ENCODE measurements at places on chromosomes 11 and 22. TPM values are rescaled to one million over a fixed set of nuclear protein-coding genes. Genes with fewer than 3 reads are reported as not detected.

DNA sequence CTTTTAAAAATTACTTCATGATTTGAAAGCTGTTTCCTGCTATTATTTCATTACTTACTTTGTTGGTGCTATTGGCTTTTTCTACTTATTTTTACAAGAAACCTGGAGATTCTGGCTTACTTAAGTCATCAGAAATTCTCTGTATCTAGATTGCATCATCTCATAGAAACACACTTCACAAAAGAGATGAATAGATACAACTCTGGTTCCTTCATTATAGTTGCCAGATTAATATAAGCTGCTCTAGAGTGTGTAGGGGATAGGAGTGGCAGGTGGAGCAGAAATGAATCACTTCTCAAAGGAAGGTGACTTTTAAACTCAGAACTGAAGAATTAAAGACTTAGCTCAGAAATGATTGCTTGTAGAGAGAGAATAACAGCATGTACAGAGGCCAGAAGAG is 20.0 kb downstream of the CYP2R1 start:
- H3K4me1 ChIP-seq = no peaks in the 10 kb centered on the region
- no peak overlapping the region for H3K27ac ChIP-seq

- H3K4me3 ChIP-seq = no peak overlapping the region
- no peak overlapping the region for H3K27ac ChIP-seq
- no peaks in the 10 kb centered on the region for H3K4me1 ChIP-seq
- peaks cover 2% of the 10 kb centered on the region for H3K27me3 ChIP-seq
- no peaks in the 10 kb centered on the region for H3K36me3 ChIP-seq
- DNase-seq = no peak
Observed at GRCh38 chr11:59691156-59691555, 22.3 kb upstream of the PATL1 start.

DNA sequence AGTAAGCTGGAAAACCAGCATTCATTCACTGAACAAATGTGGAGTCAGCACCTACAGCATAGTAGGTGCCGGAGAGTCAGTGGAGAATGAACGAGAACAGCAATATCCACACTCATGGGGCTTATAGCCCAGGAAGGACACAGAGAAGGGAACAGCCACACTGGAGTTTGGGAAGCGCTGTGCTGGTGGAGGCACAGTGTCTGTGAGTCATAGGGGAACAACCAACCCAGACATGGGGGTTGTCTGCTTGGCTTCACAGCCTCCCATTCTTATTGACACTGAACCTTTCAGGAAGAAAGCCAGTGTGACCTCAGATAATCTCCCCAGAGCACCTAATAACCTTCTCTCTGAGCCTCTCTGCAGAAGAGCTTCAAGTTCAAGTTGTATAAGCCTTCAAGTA is 56.6 kb upstream of the UBASH3B start:
- no peak overlapping the region for H3K4me3 ChIP-seq
- no peaks in the 10 kb centered on the region for H3K27me3 ChIP-seq
- H3K36me3 ChIP-seq = no peaks in the 10 kb centered on the region
- H3K27ac ChIP-seq = no peak overlapping the region
- H3K4me1 ChIP-seq = no peaks in the 10 kb centered on the region
- no peak for DNase-seq

DNA sequence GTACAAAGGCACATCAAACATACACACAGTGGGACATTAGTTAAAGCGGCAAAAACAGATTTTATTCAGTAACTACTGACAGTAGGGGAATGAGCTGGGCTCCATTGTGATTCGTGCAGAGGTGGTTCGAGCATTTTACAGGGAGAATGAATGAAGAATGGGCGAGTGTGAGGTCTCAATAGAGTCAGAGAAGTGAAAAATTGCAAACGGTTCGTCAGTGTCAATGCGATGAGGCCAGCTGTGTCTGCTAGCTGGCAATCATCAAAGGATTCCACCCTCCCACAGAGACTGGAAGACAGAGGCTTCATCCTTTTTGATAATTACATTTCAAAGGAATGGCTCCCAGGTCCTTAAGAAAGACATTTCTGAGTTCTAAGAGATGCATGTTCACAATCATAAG is 17.4 kb downstream of the OR4D9 start:
- peaks cover 3% of the 10 kb centered on the region for H3K27me3 ChIP-seq
- peaks cover 16% of the 10 kb centered on the region for H3K4me1 ChIP-seq
- no peak overlapping the region for H3K27ac ChIP-seq
- H3K4me3 ChIP-seq = peak overlapping the region; percentile 13

DNA sequence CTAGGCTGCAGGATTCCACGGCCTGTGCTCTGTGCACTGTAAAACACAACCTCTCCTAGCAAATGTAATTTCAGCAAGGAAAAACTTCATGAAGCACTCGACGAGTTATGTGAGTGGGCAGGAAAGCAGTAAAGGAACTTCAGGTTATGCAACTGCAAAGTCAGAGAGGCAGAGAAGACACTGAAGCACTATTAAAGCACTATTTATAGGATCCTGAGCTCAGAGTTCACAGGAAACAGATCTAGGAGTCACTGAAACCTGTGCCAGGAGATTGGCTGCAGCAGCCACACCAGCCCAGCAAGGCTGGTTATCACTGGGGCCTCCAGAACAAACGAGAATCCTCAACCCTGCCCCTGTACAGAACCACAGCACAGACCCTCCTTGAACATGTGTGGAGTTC is 2.5 kb downstream of the SMIM35 start:
- peaks cover 9% of the 10 kb centered on the region for H3K36me3 ChIP-seq
- peak overlapping the region; percentile 41 for H3K4me3 ChIP-seq
- DNase-seq = no peak

The INTS4 gene
- total RNA-seq = 46.3 TPM

The LYVE1 gene
- total RNA-seq = not detected
